ENCODE measurements at places on chromosomes 13 and 19.

GRCh38 chr19:11446652-11447301, 11.3 kb downstream of the PRKCSH start:
- DNase-seq = peak; percentile 77

DNA sequence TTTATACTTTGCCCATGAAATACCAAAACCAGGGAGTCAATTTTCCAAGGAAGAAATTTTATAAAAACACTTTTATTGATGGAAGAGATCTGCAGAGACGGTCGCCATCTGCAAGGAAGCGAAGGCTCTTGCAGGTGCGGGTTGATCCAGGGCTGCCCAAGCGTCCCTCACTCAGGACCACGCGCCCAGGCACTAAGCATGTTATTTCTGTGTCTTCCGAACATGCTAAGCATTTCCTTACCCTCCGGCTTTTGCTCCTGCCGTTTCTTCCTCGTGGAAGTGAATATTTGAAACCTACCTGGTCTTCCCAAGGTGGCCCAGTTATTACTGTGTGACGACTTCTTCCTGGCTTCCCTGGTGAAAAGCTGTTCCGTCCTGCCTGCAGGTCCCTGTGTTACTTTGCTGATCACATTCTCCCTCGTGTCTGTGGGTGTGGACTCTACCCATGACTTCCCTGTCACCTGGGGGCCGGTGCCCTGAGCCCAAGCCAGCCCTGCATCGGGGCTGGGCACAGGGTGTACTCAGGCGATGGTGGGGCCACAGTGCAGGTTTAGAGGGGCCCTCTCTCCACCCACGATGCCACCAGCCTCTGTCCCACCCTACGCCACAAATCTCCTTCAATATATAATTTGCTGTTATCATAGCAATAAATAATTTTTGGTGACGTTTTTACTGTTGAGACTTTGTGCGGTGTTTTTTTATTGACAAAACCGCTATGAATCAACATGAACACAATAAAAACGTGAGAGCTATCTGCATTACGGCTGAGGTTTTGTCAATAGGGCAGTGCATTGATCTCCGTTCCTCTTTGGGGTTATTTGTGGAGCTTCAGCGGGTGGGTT, 119.4 kb downstream of the URI1 start:
- DNase-seq = no peak

GRCh38 chr19:53422551-53422950, 9.2 kb upstream of the ZNF761 start:
- DNase-seq = no peak

- no peak for DNase-seq
These were observed 119.2 kb upstream of the ABCC4 start for GRCh38 chr13:95420501-95420900.

DNA sequence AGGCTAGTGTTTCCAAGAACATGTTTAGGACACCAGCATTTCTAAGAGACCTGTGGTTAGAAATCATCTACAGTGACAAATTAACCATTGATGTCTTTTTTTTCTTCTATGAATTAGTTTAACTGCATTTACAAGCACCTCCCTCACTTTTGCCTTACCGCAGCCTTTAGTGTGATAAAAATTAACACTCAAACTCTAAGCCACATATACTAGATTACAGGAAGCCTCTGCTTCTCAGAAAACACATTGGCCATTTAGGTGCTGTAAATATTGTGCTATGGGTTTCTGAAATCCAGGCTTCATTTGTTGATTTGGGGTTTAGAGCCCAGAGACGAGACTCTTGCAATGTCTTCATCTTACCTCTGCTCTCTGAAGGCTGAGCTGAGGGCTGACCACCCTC, 34.6 kb upstream of the OLFM4 start:
- no peak for DNase-seq

DNA sequence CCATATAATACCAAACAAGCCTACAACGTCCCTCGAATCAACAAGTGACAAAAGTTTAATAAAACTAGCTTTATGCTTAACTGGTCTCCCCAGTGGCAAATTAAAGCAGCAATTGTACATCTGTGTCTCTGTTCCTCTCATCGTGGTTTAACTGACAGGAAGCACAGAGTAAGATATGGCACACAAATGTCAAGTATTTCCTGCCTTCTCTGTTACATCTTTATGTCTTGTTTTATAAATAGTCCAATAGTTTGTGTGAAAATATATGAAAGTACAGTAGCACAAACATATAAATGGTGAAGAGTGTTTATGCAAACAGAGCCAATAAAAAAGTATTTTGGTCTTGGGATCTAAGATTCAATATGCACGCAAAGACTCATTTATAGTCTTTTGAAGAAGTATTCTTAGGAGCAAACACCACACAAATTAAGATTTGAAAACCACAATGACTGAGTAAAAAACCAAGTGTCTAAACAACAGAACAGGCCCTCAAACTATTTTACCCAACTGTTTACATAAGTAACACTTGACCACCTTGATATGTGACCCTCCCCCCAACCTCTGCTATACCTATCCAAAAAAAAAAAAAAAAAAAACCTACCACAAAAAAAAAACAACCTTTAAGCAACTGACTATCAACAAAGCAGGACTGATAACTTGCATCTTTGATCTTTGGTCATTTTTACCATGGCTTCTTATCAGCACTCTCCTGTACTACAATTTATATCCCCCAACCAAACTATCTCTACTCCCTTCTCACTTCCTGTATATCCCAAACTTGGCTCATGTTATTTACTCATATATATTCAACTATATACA, 14.0 kb downstream of the ELF1 start:
- no peak for DNase-seq

GRCh38 chr19:18311502-18312091, 11.3 kb downstream of the LSM4 start:
- no peak for DNase-seq

DNA sequence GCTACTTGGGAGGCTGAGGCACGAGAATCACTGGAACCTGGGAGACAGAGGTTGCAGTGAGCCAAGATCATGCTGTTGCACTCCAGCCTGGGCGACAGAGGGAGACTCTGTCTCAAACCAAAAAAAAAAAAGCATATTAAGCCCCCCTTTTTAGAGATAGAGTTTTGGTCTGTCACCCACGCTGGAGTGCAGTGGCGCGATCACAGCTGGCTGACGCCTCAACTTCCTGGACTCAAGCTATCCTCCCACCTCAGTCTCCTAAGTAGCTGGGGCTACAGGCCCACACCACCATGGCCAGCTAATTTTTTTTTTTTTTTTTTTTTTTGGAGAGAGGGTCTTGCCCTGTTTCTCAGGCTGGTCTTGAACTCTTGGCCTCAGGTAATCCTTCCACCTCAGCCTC, 34.2 kb upstream of the MAP3K10 start:
- no peak for DNase-seq

DNA sequence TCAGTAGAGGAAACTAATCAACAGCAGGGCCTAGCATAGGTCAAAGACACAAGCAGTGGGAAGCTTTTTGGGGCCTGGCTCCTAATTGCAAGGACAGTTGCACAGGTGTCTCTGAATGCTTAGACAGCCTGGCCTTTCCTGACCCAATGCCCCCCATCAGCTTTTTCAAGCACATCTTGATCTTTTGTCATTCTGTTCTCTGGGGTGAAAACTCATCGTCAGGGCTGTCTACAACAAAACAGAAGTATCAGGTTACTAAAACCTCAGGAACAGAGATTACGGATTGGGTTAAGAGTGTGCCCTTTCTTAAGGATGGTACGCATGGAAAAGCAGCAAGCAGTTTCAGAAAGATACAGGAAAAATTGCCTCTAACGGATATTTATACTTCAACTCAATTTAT, 8.3 kb upstream of the ZNF254 start:
- DNase-seq = no peak

GRCh38 chr19:38850436-38850975, 720 bp upstream of the HNRNPL start:
- no peak for DNase-seq

DNA sequence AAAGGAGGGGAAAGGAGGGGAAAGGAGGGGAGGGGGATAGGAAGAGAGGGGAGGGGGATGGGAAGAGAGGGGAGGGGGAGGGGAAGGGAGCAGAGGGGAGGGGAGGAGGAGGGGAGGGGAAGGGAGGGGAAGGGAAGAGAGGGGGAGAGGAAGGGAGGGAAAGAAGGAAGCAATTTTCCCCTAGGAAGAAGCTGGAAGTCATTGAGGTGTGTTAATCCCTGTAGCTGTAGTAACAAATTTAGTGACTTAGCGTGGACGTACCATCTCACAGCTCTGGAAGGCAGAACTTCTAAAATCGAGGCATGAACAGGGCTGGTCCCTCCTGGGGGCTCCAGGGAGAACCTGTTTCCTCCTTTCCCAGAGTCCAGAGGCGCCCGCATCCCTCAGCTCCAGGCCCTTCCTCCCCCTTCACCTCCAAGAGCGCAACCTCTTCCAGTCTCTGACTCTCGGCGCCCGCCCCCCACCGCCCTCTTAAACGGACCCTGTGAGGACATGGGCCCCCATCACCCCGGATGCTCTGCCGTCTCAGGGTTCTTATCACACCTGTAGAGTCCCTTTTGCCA, 5.6 kb upstream of the CDC34 start:
- DNase-seq = no peak

DNA sequence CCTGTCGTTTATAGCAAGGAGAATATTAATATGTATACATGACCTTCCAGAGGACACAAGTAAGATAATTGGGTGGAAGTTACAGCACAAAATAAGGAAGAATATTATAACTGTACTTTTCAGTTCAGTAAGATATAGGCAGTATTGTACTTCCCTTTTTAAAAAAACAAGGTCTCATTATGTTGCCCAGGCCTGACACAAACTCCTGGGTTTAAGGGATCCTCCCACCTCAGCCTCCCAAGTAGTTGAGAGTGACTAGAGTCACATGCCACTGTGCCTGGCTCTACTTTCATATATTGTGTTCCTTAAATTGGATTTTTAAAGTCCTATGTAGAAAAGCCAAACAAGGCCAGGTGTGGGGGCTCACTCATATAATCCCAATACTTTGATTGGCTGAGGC, 19.5 kb upstream of the MAB21L1 start:
- DNase-seq = no peak

DNA sequence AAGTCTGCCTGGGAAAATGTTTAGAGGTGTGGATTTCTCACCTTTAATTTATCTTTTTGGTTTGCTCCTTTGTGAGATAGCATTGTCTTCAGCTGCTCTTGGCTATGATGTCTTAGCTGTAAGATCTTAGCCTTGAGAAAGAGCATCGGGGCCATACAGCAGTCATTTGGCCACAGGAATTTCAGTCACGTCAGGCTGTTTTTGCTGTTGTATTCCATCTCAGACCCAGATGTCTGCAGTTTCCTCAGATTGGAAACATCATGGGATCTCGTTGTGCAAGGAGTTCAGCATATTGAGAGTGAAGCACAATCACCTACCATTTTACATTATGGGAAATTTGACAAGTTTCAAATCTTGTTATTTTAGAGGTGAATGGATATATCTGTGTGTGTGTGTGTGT, 89.3 kb upstream of the C1QTNF9B start:
- no peak for DNase-seq

- DNase-seq = no peak
These were observed 80.3 kb upstream of the FRY start for GRCh38 chr13:31951215-31951678.

DNA sequence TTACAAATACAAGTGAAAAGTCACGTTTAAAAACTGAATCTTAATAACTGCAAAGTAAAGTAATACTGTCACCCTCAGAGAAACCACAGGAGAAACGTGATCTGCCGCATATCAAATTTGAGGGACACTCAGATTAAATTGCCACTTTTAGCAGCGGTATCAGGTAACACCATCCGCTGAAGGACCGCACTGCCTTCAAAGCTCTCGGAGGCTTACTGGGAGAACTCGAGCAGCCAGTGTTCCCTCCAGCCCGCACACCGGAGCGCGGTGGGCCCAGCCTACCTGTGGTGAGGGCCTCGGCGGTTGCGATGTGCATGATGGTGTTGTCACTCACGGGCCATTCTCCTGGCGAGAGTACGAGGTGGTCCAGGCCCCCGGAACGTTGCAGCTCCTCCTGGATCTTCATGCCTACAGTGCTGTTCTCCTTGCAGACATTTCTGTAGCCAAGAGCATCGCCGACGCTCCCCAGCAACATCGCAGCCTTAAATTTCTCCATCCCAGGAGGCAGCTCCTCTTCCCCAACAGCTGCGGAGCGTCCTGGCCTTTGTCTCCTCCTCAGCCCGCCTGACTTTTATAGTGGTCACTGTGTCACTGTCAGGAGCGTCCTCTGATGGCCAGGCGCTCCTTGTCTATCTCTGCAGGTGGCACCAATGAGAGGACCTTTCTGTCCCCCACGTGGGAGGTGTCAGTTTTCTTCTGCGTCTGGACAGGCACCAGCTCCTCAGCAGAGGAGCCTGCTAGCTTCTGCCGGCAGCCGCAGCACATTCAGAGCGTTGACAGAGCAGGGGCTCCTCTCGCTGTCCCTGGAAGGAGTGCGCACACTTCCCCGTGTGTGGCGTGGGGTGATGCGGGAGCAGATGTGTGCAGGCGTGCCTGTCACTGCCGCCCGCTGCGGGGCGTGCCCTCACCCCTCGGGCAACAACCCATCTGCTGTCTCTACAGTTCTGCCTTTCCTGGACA, at the start of gene ADPRHL1:
Gene ADPRHL1 (minus strand): TSS at position 547 of the 960 bp plus-strand sequence. CDS start 51 bp downstream, at position 496.
- DNase-seq = no peak

DNA sequence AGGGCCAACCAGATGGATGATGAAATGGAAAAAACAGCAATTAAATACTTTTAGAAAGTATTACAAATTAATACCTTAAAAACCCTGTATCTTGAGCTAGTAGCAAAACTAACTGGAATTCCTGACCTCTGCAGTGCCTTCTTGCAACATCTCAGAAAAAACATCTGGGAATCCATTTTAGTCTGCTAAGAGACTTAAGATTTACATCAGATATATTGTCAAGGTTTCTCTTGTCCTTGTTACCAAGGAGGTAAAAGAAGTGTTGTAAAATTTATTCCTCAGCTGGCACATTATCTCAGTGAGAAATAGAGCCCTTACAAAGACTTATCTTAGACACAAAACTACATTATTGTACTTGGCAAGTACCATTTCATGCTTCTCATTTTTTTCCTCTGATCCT, 18.5 kb downstream of the KCNRG start:
- no peak for DNase-seq

- DNase-seq = no peak
These were observed 108.1 kb downstream of the OLFM4 start for GRCh38 chr13:53136554-53137215.

DNA sequence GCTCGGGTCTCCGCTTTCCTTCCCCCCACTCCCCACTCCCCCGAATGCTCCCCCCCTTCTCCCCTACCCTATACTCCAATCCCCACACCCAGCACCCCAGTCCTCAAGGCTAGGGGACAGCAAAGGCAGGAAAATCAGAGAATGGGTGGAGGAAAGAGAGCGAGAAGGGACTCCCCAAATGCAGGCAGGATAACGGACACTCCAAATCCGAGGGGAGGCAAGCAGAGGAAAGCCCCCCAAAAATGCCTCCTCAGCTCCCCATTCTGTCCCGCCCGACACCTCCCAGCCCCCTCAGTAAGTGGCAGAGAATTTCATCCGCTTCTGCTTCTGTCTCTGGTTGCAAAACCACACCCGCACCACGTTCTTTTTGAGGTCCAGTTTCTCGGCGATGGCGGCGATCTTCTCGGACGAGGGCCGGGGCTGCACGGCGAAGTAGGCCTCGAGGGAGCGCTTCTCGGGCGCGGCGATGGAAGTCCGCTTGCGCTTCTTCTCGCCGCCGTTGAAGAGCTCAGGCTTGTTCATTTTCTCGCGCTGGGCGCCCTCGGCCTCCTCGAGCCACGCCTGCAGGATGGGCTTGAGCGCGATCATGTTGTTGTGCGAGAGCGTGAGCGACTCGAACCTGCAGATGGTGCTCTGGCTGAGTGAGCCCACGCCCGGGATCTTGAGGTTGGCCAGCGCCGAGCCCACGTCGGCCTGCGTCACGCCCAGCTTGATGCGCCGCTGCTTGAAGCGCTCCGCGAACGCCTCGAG, 2.1 kb downstream of the POU4F1 start:
- no peak for DNase-seq

GRCh38 chr13:94028234-94028633, 451.2 kb downstream of the DCT start:
- DNase-seq = no peak

GRCh38 chr13:58587183-58587582, 955.6 kb downstream of the PCDH17 start:
- DNase-seq = no peak

Data from HuH-7 (cell line).